ENCODE measurements at places on chromosomes 5 and 9.
A peak's percentile ranks its signal among the peaks of the same experiment; 100 is the strongest.

- DNase-seq, result no peak
Measured at GRCh38 chr5:143004361-143005145, 234.4 kb downstream of the ARHGAP26 start.

DNA sequence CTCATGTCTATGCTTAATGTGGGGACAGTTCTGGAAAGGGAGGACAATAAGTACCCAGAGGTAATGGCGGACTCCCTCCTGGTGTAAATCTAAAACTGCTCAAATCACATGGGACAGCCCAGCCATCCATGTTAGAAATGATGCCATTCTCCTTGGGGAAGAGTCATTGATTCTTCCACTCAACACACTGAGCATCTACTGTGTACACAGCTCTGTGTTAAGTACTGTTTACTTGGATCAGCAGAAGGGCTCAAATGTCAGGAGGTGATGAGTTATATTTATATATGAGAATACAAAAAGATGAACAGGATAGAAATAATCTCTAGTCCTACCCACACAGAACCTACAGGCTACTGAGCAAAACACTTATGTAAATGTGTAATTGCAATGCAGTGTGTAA lies 31.8 kb upstream of the NANS start:
- DNase-seq, result no peak

GRCh38 chr5:132229236-132229635 lies 1.6 kb upstream of the P4HA2 start:
- no peak for DNase-seq

DNA sequence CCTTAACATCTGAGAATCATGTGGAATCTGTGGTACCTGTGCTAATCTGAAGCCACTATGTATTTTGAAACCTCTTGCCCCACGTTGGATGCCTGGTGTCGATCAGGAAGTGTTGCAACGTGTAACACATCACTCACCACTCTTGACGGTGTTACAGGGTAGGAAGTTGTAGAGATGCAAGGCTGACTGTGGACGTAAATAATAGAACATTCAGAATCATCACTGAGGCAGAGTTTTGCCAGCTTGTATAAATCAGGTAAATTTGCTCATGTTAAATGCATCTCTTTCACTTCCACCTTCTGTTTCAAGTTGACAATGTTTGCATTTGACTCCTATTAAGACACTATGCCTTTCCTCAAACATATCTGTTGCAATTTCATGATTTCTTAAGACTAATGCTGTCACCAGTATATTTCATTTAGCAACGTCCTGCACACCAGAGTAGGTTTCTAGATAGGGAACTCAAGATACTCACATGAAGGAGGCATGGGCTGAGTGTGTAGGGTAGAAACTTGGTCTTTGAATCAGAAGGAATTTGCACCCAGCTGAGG lies 38.1 kb downstream of the BASP1 start:
- peak; percentile 94 for DNase-seq

DNA sequence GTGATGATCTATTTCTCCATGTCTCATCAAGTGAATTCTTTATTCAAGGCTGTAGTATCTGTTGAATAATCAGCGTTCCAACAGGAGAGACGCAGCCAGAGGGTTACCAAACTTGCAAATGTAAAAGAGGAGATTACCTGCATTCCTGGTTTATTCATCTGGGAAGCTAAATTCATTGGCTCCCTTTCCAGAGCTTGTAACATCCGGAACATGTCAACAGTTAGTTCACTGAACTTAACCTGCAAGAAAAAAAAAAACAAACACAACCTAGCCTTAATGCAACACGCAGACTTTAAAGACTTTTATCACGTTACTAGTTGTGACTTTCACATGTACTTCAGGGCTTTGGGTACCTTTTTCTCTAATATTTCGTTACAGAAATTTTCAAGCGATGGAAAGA lies 62.4 kb upstream of the GOLGA1 start:
- no peak for DNase-seq

- no peak for DNase-seq
Measured at GRCh38 chr5:109511980-109512734, 102.4 kb upstream of the PJA2 start.

GRCh38 chr5:58156973-58157701 lies 302.7 kb downstream of the PLK2 start:
- no peak for DNase-seq

GRCh38 chr5:179201986-179202385 lies 141.8 kb downstream of the ZNF354C start:
- DNase-seq, result no peak

DNA sequence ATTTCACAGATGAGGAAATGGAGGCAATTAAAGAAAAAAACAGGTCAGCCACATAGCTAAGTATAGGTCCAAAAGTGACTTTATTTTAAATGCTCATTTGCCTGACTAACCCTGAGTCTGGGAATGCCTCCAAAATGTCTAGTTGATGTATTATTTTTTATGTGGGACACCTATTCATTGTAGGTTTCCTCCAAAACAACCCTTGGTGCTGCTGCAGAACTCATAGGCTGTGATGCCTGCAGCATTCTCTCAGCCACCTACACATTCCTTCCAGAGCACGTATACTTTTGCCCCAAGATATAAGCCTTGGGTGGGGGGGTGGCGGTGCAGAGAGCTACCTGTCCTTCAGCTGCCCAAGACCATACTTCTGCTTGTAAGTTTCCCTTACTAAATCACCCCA lies 77.4 kb downstream of the MSX2 start:
- no peak for DNase-seq

GRCh38 chr5:34449639-34450038 lies 206.5 kb upstream of the RAI14 start:
- DNase-seq, result no peak

DNA sequence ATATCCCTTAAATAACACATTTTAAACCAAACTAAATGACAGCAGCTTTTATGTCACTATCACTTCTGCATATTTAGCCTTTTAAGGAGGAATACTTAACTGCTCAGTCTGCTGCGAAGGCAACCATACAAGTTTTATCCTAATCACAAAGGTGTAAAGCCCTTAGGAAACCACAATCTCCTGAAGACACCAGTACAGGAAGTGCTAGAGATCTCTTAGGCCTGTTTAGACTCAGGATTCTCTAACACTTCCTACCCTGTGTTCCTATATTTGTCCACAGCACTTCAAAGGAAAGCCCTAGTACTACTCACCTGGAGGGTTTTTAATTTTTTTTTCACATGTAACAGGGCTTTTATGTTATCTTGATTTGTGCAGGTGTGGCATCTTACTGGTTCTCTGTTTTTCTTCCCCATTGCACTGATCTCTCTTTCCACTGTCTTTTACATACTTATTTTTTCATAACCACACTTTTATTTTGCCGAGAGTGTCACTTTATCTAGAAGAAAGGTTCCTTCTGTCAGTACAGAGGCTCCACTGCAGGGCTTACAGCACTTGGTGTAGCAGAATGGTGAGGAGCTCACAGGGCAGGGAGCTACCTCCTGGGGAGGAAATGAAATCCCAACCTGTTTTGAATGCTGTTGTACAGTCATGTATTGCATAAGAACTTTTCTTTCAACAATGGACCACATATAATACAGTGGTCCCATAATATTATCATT lies 1060.6 kb upstream of the ACO1 start:
- no peak for DNase-seq

GRCh38 chr9:15115702-15116101 lies 191.3 kb downstream of the TTC39B start:
- no peak for DNase-seq

GRCh38 chr9:107229241-107229741 lies 53.8 kb upstream of the RAD23B start:
- no peak for DNase-seq

GRCh38 chr9:111992523-111992922 lies 95.9 kb downstream of the UGCG start:
- no peak for DNase-seq

DNA sequence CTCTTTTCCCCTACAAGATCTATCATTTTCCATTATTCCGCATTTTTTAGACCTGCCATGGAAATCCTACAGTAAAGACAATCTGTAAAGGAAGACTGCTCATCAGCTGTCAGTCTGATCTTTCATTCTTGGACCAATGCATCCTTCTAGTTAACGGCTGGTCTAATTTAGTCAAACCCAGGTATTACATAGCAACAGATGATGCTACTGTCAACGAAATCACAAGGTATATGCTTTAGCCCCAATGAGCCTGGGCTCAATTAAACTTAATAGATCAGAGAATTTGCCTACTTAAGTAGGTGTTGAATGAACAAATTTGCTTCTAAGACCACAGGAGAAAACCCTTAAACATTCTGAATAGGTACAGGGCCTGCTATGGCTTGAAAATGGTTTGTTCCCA lies 207.0 kb downstream of the TSSK1B start:
- no peak for DNase-seq

- DNase-seq, result no peak
Measured at GRCh38 chr5:172093965-172094364, 87.5 kb upstream of the FBXW11 start.

All from MV-4-11 (cell line).